T1000 (cell line): ENCODE measurements at places on chromosomes 5 and 9.

- DNase-seq = no peak
Measured at GRCh38 chr5:1875281-1875842, 7.4 kb downstream of the IRX4 start.

- DNase-seq = no peak
Measured at GRCh38 chr5:120330558-120330957, 133.5 kb upstream of the PRR16 start.

GRCh38 chr5:131378721-131379541 is 115.1 kb downstream of the CDC42SE2 start:
- DNase-seq = no peak

GRCh38 chr5:176700239-176700847 is 53.1 kb downstream of the TSPAN17 start:
- DNase-seq = no peak

- DNase-seq = no peak
Measured at GRCh38 chr5:134649163-134649835, 714 bp downstream of the SEC24A start.

- DNase-seq = no peak
Measured at GRCh38 chr5:149038336-149039080, 24.4 kb downstream of the SH3TC2 start.

DNA sequence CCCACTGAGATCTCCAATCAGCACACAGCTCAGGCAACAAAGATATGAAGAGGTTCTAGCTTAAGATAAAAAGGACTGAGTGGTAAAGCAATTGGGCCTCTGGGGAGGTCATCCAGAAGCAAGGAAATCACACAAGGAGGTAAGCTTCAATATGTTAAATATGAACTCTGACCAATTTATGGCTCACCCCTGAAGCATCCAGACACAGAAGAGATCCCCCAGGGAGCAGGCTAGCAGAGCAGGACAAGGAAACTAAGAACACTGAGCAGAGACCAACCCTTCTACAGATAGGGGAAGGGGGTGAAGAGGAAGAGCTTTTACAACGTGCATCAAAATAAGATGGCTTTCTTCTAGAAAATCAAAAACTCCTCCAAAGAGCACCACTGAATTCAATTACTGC is 616.2 kb downstream of the DNAH5 start:
- DNase-seq = no peak

GRCh38 chr9:128103589-128103962 is 24.0 kb downstream of the PTGES2 start:
- DNase-seq = no peak

DNA sequence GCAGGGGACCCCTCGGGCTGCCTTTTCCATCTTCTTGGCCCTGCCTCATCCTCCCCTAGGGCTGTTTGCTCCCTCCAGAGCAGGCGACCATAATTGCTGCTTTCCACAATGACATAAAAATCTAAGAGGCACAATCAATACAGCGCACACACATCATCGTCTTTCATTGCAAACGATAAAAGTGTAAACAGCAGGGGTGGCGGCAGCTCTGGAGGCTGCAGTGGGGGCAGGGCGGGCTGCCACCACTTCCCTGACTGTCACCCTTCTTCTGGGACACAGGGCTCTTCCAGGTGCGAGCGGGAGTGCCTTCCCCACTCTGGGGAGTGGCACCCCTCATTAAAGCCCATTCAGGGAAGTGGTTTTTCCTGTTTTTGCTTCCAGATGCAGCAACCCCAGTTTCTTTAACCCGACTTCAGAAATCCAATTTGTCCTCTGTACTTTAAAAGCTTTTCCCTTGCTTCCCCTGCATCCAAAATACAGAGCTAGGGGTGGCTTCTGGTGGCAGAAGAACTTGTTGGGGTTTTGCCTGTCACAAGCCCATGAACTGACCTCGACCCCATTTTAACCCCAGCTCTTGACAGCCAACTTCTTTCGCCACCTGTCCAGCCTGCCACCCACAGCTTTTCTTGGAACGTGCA is 45.7 kb downstream of the TSPAN17 start:
- no peak for DNase-seq
